ENCODE measurements at places on chromosomes 11 and 22. TPM values are rescaled to one million over a fixed set of nuclear protein-coding genes. Genes with fewer than 3 reads are reported as not detected.

DNA sequence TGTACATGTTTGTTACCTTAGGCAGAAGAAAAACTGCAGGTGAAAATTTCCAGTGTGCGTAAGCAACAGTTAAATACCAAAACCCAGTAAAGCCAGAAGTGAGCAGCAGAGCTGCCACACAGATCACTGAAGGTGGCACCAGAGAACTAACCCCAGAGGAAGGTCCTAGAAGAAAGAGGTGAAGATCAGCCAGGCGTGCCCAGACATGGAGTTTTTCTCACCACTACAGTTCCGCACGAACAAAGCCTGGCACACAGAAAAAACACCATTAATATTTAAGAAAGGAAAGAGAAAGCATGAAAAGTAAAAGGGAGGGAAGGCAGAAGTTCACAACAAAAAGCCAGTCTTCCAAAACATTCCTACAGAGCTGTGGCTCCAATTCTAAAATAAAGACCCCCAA is 60.7 kb downstream of the STK33 start:
- DNase-seq = no peak

- DNase-seq = no peak
Measured at GRCh38 chr11:108875134-108875533, 210.3 kb downstream of the DDX10 start.

- no peak for DNase-seq
Measured at GRCh38 chr22:41226723-41227655, 13.7 kb downstream of the CHADL start.

- DNase-seq = peak; percentile 56
Measured at GRCh38 chr22:37121887-37122591, 12.5 kb upstream of the TMPRSS6 start.

GRCh38 chr22:20131859-20132685 is 468 bp downstream of the ZDHHC8 start:
- no peak for DNase-seq

DNA sequence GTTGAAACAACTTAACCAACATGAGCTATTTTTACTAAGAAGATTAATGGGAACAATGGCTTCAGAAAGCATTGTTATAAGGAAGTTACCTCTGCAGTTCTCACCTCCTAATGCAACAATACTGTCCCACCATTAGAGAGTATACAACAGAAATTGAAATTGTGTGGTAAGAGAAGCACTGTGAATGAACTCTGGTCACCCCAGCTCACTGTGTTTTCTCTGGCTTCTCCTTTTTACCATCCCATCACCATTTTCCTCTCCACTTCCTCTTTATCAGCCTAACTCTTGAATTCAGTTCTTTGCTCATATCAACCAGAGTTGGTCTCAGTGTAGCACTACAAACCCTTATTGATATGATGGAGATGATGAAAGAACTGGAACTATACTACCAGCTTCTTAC is 138.0 kb upstream of the POU2AF2 start:
- no peak for DNase-seq

- DNase-seq = no peak
Measured at GRCh38 chr11:10917802-10918201, 59.9 kb upstream of the ZBED5 start.

GRCh38 chr11:62601122-62601371 is 618 bp downstream of the MTA2 start:
- peak; percentile 35 for DNase-seq

DNA sequence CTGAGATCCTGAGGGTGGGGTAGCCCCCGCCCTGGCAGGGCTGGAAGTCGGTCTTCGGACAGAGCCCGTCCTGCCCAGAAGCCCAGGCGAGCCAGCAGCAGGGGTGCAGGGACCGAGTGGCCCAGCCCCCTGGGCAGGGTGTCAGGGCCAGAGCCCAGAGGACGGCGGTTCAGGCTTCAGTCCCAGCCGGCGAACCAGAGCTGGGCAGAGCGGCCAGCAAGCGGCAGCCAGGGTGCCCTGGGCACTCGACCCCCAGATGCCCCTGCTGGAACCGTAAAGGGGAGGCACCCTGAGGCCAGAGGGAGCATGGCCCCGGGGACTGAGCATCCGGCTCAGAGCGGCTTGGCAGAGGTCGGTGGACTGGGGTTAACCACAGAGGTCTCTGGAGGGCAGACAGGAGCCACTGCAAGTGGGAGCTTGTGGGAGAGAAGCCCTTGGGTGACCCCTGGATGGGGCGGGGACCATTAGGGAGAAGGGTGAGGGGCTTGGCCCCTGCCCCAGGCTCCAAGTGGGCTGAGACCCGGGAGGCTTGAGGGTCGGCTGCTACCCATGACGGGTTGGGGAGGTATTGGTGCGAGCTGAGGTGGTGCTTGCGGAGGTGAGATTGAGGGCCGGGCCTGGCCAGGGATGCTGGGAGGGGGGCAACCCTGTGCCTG is 15.9 kb downstream of the LSP1 start:
- DNase-seq = no peak

The P4HA3 gene
- 2.0 TPM for total RNA-seq

DNA sequence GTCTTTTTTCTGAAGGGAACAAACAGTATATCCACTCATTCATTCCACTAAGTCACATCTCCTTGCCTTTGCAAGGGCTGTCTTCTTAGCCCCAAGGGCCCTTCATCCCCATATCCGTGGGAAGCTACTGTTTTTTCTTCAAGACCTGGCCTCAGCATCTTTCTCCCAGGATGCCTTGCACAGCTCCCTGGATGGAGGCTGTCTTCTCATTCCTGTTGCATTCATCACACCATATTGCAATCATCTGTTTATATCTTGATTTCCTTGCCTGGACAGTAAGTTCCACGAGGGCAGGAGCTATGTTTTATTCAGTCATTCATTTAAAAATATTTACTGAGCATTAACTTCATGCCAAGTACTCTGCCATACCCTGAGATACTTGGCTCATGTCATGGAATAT is 29.3 kb upstream of the NECTIN1 start:
- DNase-seq = no peak

- peak; percentile 75 for DNase-seq
Measured at GRCh38 chr11:73521621-73522020, 76.3 kb downstream of the FAM168A start.

The ANO3 gene
- total RNA-seq = not detected

All from PC-3 (cell line).